Stimulated activated CD8-positive, alpha-beta memory T cell treated with anti-CD3 and anti-CD28 coated beads, Interleukin-4, amount 100 ng/mL, for 48 hours (primary cell): ENCODE measurements at places on chromosomes 16 and 17.

- peak; percentile 71 for DNase-seq
Observed at GRCh38 chr17:82917699-82918345, 78.0 kb upstream of the ZNF750 start.

DNA sequence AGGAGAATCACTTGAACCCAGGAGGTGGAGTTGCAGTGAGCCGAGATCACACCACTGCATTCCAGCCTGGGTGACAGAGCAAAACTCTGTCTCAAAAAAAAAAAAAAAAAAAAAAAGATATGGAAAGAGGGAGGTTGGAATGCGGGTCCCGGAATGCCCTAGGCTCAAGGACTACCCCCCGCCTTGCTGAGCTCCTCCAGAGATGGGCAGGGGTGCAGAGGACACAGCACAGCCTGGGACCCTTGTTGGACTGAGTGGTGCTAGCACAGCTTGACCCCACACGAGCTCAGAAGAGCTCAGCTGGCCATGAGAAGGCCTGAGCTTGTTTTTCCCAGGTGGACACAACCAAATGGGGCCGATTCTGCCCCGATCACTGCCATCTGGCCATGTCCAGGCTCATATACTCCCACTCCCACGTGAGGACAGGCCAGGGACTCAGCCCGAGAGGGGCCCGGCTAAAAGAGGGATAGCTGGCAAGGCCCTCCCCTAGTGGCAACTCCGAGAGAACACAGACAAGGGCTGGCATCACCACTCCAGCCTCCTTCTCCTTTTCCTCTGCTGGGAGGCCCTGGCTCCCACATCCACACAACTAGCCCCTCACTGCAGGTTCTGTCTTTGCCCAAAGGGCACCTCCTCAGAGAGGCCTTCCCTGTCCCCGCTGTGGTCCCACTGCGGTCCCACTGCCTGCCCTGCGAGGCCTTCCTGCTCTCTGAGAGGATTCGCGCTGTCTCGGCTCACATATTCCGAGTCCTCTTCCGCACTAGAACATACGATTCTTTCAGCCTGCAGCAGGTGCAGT lies 11.0 kb downstream of the SGCA start:
- DNase-seq = no peak

- no peak for DNase-seq
Observed at GRCh38 chr17:8237886-8238285, 10.0 kb downstream of the CTC1 start.

DNA sequence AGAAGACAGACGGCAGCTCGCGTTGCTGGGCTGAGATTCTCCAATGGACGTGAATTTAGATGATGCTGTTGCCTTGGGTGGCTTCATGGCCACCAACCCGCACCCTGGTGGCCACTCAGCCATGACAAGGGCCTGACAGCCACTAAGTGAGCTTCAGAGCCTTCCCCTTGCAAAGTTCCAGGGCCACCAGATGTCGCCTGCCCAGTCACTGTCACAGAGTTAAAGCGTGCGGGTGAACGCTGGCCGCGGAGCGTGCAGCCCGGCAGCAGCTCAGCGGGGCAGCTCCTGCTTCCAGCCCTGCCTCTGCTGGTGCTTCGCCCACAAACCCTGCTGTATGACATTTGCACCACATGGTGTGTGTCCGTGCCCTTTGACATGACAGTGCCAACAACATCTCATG lies 13.3 kb upstream of the KREMEN2 start:
- DNase-seq = no peak

DNA sequence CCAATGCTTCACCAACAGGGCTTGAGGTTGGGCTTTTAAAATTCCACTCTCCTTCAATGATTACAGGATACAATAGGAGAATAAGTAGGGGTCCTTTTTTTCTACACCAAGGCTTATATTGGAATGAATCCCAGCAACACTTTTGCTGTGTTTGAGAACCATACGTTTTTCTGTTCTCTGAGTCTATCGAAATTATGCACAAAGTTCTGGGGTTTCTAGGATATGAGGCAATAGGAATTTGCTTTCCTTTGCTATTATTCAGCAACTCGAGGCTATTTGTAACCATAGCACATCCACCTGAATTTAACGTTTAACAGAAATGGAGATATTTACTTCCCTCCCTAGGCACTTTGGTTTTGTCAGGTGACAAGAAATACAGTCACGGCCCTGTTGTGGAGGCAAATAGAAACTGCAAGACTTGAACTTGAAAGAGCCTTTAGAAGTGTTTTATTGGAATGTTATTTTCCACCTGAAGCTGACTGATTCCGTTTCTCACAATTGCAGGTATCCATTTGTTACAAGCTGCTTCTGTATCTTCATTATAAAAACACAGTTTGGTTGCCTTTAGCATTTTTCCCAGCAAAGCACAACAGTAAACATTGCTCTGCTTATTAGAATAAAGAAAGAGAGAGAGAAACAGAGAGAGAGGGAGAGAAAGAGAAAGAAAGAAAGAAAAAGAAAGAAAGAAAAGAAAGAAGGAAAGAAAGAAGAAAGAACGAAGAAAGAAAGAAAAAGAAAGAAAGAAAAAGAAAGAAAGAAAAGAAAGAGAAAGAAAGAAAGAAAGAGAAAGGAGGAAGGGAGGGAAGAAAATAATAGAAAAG lies 109.6 kb downstream of the HS3ST3A1 start:
- no peak for DNase-seq

GRCh38 chr17:3795390-3796102 lies 5.4 kb downstream of the ITGAE start:
- no peak for DNase-seq

GRCh38 chr17:18159551-18160120 lies 24.0 kb upstream of the ALKBH5 start:
- DNase-seq = no peak

DNA sequence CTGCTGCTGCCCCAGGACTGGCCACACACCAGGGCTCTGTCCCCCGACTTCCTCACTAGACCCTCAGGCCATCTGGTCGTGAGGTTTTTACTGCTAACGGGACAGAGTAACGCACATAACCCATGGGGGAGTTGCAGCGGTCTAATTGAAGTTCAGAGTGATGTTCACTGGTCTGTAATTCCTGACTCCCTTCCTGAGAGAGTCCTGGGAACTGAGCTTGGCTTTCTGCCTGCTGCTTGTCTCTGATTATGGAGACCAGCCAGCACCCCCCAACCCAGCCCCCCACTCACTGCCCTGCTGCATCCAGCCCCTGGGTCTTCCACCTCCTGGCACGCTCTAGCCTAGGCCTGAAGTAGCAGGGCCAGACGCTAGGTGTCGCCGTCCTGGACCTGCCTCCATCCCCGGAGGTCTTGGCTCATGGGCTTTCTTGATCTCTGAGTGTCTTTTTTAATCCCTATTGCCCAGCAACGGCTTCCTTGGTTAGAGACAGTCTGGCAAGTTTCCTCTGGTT lies 192.9 kb downstream of the CCDC182 start:
- DNase-seq = peak; percentile 53

- peak; percentile 77 for DNase-seq
Observed at GRCh38 chr17:81869221-81870130, 1.7 kb downstream of the ARHGDIA start.

- DNase-seq = no peak
Observed at GRCh38 chr17:55607731-55608341, 96.6 kb upstream of the SMIM36 start.

- no peak for DNase-seq
Observed at GRCh38 chr16:50478075-50478772, 70.0 kb upstream of the NKD1 start.

- no peak for DNase-seq
Observed at GRCh38 chr17:40517981-40518380, 16.6 kb upstream of the TNS4 start.

GRCh38 chr16:89619840-89620239 lies 6.4 kb downstream of the DPEP1 start:
- DNase-seq = no peak

DNA sequence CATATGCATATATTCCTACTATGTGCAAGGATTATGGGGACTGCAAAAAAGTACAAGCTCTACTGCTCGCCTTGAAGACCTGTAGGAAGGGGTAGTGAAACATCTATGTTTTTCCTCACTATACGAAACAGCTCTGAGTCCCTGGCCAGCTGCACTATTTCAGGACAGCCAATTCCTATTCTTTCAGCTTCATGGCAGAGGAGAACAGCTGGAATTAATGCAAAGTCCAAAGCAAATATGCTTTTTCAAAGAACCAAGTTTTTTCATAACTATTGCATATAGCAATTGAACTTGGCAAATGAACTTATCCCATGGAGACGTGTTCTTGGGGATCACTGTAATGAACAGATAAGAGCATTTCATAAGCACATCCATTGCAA lies 122.3 kb downstream of the SPACA3 start:
- no peak for DNase-seq

GRCh38 chr17:38671939-38672720 lies 2.6 kb downstream of the EPOP start:
- DNase-seq = no peak
